ENCODE measurements at places on chromosomes 12 and 14.

DNA sequence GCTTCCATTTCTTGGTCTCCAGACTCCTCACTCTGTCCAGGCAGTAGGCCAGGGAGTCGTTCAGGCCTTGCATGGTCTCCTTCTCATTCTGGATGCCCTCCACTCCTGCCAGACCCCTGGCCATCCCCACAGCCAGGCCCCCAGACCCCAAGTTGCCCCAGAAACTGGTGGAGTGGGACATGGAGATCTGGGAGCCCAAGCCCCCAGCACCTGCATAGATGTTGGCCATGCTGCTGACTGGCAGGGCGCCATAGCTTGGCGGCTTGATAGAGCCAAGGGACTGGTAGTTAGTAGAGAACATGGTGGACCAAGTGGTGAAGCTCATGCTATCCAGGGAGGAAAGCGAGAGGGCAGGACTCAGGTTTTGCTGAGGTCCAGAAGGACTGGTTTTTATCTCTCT lies 21.2 kb upstream of the INSM2 start:
- H3K36me3 ChIP-seq: no peaks in the 10 kb centered on the region
- DNase-seq: no peak
- no peaks in the 10 kb centered on the region for H3K27me3 ChIP-seq
- H3K4me3 ChIP-seq: no peak overlapping the region
- no peaks in the 10 kb centered on the region for H3K4me1 ChIP-seq
- H3K27ac ChIP-seq: no peak overlapping the region

GRCh38 chr12:12221560-12221959 lies 45.3 kb downstream of the LRP6 start:
- H3K4me3 ChIP-seq: no peak overlapping the region
- no peak for DNase-seq
- H3K27me3 ChIP-seq: no peaks in the 10 kb centered on the region
- no peak overlapping the region for H3K27ac ChIP-seq
- no peaks in the 10 kb centered on the region for H3K4me1 ChIP-seq

GRCh38 chr14:58873228-58873953 lies 235.6 kb downstream of the DACT1 start:
- H3K27ac ChIP-seq: no peak overlapping the region
- H3K36me3 ChIP-seq: no peaks in the 10 kb centered on the region
- no peaks in the 10 kb centered on the region for H3K4me1 ChIP-seq
- H3K27me3 ChIP-seq: no peaks in the 10 kb centered on the region

DNA sequence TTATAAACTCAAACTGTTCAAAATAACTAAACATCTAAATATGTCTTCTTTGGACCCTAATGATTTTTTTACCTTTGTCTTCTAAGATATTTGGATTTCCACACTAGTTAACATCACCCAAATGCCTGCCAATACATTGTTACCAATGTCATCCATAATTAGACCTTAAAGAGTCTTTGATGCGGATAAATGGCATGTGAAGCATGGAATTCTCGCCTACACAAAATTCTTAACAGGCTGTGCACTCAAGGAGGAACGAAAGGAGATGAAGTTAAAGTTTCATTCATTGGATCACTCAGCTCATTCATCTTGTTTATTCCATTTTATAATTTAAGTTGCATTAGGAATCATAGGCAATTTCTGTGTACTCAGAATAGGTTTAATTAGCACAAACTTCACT lies 219.7 kb downstream of the ACSS3 start:
- no peak overlapping the region for H3K4me3 ChIP-seq
- no peaks in the 10 kb centered on the region for H3K4me1 ChIP-seq
- no peak overlapping the region for H3K27ac ChIP-seq
- no peaks in the 10 kb centered on the region for H3K36me3 ChIP-seq
